ENCODE measurements at places on chromosomes 5 and 9.
A peak's percentile ranks its signal among the peaks of the same experiment; 100 is the strongest.

DNA sequence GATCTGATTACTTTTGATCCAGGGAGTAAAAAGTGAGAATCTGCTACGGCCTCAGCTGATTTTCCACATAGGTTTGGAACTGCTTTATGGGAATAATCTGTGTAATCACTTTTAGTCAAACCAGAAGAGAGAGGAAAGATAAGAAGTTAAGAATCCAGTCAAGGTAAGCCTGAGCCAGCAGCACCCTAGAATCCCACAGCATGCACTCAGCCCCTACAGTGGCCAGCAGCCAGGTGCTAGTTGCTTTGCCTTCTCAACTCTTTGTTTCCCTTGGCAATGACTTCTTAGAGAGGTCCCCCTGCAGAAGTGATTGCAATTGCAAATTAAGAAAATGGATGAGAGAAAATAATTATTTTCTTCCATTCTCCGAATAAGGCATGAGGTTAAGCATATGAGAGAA is 59.7 kb upstream of the TMED7 start:
- no peak for DNase-seq

DNA sequence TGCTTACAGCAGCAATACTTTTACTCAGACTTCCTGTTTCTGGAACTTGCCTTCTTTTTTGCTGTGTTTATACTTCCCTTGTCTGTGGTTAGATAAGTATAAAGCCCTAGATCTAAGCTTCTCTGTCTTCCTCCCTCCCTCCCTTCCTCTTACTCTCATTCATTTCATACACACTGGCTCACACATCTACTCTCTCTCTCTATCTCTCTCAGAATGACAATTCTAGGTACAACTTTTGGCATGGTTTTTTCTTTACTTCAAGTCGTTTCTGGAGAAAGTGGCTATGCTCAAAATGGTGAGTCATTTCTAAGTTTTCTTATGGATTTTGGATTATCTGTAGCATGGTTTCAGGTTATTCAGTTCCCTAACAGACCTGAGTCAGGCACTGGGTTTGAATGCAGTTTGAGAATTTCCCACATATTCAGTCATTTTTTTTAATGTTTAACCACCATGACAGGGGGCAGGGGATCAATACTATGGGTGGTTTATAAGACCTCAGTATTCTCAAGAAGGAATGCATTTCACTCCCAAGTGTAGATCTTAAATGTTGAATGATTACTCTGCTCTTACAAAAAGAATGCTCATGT is at the start of gene IL7R:
IL7R (plus strand) TSS at position 127 of the 587 bp plus-strand sequence; CDS start at position 214, 87 bp downstream.
- peak; percentile 20 for DNase-seq

DNA sequence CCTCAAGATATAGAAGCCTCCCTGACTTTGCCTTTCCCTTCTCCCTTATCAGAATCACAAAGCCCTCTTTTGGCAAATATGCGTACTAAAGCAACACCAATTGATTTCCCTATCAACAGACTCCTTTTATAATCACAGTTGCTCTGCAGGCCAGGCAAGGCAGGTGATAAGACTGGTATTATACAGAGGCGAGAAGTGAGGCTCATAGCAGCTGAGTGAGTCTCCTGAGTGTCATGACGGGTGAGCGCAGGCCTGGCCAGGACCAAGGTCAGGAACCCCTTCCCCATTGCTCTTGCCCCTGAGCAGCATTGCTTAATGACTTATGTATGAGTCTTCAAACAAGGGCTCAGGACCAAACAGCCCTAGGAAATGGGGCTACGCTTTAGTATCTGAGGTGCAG is 70.8 kb downstream of the FBXO38 start:
- DNase-seq: no peak

- no peak for DNase-seq
These were observed 12.5 kb upstream of the LHX2 start for GRCh38 chr9:123998970-123999621.

DNA sequence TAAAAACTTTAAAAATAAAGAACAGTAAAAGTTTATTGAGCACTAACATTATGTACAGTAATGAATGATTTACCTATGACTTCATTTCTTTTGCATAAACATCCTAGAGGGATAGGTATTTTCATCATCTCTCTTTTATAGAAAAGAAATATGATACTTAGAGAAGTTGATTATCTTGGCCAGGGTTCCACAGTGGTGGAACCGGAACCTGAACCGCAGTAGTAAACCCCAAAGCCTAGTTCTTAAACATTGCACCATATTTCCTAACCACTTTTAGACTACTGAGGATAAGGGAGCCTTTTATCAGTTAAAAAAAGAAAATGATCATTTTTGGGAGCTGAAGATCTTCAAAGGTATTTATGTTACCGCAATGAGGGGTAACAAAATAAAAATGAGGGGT is 205.7 kb upstream of the SGCD start:
- no peak for DNase-seq

DNA sequence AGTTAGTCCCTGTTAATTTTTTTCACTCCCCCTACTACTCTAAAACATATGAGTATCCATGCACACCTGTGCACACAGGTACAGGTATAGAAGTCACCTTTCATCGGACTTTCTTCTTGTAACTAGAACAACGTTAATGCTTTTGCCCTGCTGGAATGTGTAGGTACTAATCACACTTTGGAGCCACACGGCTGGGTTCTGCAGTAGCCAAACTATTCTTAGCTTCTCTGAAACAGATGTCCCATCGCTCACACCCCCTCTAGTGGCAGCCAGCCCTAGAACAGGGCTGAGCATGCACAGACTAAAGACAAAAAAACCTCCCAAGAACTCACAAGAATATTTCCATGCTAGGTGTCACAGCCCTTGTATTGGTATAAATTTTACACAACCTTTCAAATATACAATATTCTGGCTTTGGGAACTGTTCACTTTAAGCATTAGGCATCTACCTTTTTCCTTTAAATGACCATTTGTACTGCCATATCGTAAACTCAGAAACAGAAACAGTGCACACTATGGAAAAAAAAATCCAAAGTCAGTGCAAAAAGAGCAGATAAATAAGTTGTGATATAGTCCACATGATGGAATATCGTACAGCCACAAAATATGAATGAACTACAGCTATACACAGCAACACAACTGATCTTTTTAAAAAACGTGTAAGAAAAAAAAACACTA is 64.0 kb downstream of the RETREG1 start:
- DNase-seq: peak; percentile 29

DNA sequence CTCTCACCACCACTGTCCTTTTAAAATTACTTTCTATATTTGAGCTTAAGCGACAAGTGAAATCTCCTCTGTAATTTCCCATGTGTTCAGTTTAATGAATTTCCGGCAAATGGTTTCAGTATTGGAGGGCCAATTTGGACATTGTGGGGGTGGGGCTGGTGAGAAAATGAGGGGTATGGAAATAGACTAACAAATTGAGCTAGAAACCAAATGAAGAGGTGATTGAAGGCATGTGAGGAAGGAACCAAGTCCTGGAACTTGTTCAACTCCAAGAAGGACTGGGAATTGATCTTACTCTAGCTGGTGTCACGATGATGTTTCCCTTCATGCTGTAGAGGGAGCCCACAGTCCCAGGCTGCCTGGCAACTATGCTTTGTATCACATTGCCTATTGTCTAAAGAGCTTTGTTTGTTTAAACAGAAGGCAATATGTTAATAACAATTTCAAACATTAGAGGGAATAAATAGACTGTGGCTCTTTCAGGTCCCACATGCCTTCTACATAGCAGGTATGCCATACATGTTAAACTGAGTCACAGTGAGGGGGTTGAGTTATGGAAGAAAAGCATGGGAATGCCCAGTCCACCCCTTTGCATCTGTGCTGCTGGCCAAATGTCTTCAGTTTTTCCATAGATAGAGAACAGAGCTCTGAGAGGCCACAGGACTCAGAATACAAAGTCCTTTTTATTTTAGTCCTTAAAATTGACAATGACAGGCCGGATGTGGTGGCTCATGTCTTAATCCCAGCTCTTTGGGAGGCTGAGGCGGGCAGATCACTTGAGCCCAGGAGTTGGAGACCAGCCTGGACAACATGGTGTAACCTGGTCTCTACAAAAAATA is 25.0 kb upstream of the MATR3 start:
- no peak for DNase-seq

- DNase-seq: peak; percentile 44
These were observed 111.9 kb downstream of the NR6A1 start for GRCh38 chr9:124659099-124659659.

DNA sequence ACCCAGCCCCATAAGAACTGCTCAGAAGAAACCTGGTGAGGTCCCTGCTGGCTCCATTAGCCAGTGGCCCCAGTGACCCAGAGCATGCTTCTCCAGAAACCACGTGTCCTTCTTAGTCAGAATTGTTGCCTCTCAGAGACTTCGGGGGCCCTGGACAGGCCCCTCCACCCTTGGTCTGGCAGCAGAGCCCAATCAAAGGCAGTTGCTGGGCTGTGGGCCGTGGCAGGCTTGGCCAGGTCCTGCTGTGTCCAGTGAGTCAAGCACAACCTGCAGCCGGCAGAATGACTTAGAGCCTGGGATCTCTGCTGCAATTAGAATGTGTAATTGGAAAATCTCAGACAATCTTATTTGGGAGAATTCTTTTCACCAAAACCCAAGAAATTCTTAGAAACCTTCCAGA is 502.0 kb upstream of the KLF4 start:
- no peak for DNase-seq

GRCh38 chr5:132498152-132498551 is 7.6 kb upstream of the IRF1 start:
- DNase-seq: no peak

DNA sequence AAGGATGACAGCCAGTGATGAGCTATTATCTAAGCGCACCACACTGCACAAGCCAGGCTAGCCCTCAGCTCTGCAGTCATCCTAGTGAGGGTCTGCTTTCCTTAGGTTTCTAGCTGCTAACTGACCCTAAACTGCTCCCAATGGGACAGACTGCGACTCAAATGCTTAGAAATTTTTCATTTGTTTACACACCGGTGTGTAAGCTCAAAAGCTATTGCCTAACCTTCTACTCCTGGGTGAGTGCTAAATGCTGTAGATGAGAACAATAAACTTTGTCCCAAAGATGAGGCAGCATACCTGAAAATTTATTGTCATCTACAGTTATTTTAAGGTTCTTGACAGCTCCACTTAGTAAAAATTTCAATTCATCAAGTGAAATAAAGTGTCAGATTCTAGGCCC is 311.4 kb downstream of the TMEM167A start:
- no peak for DNase-seq

GRCh38 chr5:100832252-100833230 is 70.5 kb downstream of the ST8SIA4 start:
- no peak for DNase-seq

GRCh38 chr9:23556459-23556858 is 269.6 kb downstream of the ELAVL2 start:
- DNase-seq: no peak

DNA sequence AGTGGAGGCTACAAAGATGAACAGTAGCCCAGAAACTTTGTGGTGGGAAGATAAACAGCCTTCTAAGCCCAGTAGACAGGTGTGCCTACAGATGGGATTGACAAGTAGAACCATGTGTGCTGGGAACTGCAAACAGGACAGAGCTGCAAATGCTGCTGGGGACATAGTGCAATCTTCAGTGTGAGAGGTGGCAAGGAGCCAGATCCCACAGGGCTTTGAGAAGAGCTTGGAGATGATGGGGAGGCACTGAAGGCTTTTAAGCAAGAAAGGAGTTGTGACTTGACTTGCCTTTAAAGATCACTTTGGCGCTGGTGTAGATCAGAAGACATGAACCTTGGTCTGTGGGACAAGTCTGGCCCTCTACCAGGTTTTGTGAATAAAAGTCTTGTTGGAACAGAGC is 675.2 kb downstream of the ACTL7B start:
- no peak for DNase-seq

- no peak for DNase-seq
These were observed 330.0 kb downstream of the DRD1 start for GRCh38 chr5:175113947-175114346.

GRCh38 chr5:16944816-16945562 is 8.9 kb upstream of the MYO10 start:
- DNase-seq: no peak

- no peak for DNase-seq
These were observed 20.5 kb upstream of the ZFR start for GRCh38 chr5:32465076-32465475.

DNA sequence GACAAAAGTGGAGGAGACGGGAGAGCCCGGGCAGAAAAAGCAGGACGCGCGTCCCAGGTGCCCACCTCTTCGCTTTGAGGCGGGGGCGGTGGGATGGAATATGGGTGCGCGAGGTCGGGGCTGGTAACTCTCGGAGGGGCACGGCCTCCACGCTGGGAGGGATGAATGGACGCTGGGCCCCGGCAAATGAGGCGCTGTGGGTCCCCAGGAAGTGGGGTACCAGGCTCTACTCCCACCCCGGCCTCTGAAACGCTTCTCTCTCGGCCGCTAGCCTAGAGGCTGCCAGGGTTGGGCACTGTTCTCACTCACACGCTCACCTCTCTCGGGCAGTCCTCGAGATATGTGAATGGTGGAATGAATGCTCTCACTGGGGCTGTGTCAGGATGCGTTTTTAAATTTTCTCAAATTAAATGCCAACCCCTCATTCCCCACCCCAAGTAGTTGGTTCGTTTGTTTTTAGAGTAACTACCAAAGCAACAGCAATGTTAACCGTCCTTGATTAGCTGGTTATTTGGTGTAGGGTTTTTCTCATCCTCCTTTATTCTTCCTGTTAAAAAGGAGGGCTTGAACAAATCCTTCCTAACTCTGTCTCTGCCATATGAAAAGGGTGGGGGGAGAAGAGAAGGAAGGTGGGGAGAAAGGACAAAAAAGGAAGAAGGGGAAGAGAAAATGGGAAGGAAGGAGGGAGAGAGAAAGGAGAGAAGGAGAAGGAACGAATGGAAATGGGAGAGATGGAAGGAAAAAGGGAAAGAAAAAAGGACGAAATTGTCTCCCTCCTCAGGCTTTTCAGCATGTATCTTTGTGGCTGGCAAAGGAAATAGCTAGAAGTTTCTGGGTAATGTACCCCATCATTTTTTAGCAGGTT is 1.3 kb upstream of the EBF1 start:
- no peak for DNase-seq

- no peak for DNase-seq
These were observed 71.2 kb downstream of the ANKRD55 start for GRCh38 chr5:56161927-56162326.

- no peak for DNase-seq
These were observed 74.7 kb downstream of the THBS4 start for GRCh38 chr5:80109646-80110478.

- no peak for DNase-seq
These were observed 28.2 kb upstream of the SCGB3A1 start for GRCh38 chr5:180619563-180619915.

DNA sequence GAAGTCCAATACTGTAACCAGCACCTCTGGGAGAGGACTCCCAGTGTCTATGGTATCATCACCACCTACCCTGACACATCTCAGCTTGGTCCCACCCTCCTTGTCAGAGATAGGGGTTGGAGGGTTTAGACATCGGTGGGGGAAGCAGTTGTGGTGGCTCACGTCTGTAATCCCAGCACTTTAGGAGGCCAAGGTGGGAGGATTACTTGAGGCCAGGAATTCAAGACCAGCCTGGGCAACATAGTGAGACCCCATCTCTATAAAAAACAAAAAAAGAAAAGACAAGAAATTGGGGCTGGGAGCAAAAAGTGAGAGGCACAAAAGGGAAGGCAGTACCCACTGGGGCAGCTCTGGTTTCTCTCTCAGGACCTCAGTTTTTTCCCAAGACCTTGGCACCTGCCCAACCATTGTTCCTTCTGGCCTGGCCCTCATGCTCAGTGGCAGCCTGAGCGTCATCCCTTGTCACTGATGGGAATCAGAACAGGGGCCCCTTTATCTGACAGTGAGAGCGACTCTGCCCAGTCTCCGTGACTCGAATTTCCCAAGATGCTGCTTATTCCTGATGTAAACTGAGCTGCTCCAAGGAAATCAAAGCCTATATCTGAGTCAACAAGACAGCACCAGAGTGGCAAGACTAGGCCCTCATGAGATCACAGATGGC is 80.5 kb upstream of the HSPA9 start:
- DNase-seq: no peak

GRCh38 chr9:38408719-38409118 is 15.5 kb downstream of the IGFBPL1 start:
- DNase-seq: no peak

All from naive B cell (primary cell).